ENCODE measurements at places on chromosomes 12 and 14.

GRCh38 chr14:58488550-58488949, 61.0 kb downstream of the KIAA0586 start:
- DNase-seq, result no peak

GRCh38 chr12:114189266-114189665, 216.7 kb downstream of the TBX5 start:
- no peak for DNase-seq

- DNase-seq, result peak; percentile 55
Observed at GRCh38 chr14:21846227-21846885, 172.7 kb upstream of the OR4E1 start.

GRCh38 chr14:92037989-92038388, 1.9 kb downstream of the TRIP11 start:
- DNase-seq, result no peak

- no peak for DNase-seq
Observed at GRCh38 chr12:13039328-13039956, 4.7 kb upstream of the FAM234B start.

DNA sequence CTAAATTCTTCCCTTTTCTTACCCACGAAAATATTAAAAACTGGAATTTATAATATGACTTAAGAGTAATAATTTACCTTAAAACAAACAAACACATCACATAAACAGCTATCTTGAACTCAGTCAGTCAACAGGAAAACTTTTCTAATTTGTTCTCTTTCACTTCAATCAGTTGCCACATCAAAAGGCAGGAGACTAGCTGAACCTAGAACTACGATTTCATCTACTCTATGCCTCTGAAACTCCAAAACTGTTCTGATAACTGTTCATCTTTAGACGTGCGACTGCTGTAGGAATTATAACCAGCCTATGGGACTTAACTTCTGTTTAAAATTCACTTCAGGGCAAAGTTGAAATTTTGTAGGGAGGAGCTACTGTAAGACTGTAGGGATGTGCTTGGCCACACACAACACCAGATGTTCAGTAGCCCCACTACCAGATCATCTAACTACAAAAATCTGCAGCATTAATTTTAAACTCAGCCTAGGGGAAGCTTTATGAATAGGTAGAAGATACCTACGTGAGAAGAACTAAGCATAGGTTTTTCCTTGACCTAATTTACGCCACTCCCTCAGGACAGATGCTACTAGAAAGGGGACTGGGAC, 7.6 kb upstream of the RAD51AP1 start:
- no peak for DNase-seq

GRCh38 chr12:122517877-122518276, 8.9 kb downstream of the RSRC2 start:
- no peak for DNase-seq

GRCh38 chr14:81480741-81481140, 52.9 kb downstream of the SEL1L start:
- DNase-seq, result no peak

- DNase-seq, result no peak
Observed at GRCh38 chr12:52727037-52727436, 23.7 kb upstream of the KRT77 start.

DNA sequence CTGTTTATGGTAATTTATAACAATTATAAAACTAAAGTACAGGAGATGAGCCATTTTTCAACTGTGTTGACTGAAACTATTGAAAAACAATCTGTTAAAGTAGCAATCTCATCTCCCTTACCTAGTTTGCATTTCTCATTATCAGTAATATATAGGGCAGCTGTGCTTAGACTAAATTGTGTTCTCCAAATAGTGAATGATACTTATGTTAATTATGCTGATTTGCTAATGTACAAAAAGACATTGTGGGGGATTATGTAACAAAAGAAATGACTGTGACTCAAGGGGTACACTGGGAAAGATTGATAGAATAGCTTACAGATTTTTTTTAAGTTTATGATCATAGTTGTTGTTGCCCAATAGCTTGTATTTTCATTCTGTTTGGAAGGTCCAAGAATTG, 207.7 kb downstream of the FUT8 start:
- DNase-seq, result no peak

DNA sequence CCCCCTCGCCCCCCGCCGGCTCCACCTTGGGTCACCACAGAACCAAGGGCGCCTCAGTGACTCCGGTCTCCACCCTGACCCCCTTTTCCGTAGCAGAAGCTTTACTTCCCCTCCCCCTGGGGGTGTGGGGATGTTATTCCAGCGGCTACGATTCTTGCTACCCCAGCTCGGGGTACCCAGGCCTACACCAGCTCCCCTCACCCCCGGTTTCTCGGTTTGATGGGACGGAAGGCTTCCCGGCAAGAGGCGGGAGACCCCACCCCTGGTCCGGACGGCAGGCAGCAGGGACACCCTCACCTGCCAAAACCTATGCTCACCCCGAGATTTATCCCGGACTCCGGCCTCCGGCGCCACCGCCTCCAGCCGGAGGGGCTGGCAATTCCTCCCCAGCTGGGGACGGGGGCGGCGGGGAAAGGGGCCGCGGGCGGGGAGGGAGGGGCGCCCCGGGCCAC, 619 bp downstream of the RAB15 start:
- DNase-seq, result no peak

DNA sequence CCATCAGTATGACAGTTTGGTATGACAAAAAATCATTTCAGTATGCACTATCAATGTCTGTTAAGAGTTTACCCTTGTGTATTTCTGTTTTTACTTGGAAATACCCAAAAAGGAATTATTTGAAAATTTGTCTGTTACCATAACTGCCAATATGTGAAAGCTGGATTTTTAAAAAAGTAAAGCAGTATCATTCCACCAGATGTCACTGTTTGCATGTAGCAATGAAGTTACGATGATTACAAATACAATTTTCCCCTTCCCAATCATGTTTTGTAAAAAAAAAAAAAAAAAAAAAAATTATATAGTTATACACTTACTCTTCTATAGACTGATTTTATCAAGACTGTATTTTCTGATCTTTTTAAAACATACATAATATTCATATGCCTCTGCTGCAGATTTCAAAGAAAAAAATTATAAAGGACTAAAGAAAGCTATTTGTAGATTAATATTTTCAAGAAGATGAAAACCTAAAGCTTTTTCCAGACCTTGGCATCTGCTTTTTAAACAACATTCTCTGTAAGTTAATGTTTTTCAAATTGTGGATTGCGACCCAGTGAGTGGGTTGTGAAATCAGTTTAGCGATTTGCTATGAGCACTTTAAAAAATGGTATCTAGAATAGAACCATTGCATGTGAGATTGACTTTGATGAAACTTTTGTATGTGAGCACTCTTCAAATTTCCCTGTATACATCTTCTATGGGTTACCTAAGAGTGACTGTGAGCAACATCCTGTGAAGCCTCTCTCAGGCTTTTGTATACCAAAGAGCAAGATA, 114.2 kb downstream of the TTC6 start:
- no peak for DNase-seq

DNA sequence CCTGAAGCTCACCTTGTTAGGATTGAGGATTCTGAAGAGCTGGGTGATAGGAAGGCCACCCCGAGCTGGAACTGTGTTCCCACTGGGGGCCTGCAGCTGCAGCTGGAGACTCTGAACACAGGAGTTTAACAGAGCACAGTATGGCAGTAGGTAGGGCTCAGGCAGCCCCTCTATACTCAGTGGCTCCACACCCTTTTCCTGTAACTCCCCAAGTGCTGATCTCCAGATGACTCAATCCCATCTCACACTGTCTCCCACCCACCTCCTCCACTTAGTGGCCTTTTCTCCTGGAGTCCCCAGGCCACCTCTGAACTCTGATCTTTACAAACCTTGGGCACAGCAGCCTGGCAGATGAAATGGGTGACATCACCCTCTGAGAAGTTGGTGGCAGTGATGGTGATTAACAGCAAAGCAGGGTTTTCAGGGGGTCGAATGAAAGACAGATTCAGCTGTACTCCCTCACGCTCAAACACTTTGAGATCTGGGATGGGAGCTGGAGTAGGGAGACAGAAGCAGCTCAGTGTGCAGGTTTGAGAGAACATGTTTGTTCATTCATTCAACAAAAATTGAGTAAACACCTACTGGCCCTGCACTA, 4.0 kb downstream of the THTPA start:
- DNase-seq, result no peak

GRCh38 chr14:54168489-54168888, 211.9 kb upstream of the BMP4 start:
- DNase-seq, result no peak

- no peak for DNase-seq
Observed at GRCh38 chr12:12441843-12442461, 85.1 kb downstream of the BORCS5 start.

DNA sequence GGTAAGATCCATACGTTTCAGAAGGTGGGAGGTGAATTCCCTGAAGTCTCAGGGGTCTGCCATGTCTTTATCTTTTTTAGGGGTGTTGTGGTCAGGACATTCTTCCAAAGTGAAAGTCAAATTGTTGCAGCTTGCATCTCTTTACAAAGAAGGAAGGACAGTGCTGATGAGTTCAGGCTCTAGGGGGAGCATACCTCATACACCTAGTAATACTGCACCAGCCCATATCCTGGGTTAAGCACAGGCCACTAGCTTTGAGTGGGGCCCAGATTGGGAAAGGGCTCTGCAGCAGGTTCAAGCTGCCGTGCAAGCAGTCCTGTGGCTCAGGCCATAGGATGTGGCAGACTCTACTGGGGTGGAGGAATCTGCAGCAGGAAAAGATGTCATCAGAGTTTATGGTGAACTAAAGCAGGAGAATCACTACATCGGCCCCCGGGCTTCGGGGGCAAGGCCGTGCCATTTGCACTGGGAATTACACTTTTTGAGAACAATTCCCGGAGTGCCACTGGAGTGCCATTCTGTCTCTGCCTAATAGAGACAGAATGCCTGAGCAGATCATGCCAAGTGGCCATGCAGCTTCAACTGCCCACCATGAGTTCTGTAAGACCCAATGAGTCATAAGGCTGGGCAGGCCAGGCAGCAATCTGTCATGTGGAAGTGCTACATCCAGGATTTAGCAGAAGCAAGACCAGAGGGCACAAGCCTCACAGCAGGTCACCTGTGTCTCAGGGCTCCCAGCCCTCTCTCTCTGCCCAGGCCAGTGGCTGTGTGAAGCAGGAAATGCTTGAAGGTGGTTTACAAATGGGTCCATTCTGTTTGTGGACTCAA, 32.3 kb downstream of the DIO3 start:
- DNase-seq, result no peak

DNA sequence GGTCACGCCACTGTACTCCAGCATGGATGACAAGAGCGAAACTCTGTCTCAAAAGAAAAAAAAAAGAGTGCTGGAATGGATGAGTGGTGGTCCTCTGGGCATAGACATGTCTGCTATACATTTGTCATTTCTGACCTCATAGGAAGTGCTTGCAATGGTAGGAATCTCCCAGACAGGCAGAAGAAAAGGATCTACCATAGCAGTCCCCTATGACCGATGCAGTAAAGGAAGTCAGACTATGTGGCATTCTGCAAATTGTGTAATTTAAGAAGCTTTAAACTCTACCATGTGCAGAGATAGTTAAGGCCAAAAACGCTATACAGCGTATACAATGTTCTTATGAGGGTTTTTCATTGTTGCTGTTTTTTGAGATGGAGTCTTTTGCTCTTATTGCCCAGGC, 24.7 kb upstream of the RAP1B start:
- no peak for DNase-seq

- no peak for DNase-seq
Observed at GRCh38 chr12:72522411-72522810, 250.2 kb downstream of the TRHDE start.

DNA sequence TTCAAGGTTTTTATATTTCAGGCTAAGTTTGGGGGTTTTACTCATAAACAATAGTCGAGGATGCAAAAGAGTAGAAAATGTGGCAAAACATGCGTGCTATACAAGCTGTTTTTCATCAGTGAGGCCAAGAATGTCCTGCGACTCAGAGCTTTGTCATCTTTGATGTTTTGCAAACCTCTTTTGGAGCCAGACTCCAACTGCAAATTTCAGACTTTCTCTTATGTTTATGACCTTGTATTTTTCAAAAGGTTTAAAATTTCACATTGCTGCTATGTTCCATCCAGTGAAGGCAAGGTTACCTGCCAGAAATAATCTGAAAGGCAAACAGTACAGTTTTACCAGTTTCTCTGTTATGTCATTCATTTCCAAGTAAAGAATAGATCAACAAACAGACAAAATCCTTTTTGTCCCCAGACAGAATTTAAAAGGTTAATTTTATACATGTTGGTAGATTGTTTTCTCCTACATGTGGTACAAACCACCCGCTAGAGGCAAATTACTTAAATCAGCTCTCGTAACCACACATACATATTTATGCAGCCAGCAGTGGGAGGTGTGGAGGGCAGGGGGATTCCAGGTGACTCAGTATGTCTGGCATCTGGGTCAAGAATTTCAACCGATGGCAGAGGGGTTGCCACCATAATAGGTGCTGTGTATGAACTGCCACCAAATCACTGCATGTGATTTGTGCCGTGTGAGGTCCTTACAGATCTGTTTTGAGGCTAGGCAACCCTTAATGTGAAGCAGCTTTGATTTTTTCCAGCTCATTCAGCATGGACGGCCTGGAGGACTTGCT, 119.8 kb upstream of the CPM start:
- DNase-seq, result peak; percentile 23

- DNase-seq, result no peak
Observed at GRCh38 chr14:23085458-23085857, 9.5 kb downstream of the ACIN1 start.

DNA sequence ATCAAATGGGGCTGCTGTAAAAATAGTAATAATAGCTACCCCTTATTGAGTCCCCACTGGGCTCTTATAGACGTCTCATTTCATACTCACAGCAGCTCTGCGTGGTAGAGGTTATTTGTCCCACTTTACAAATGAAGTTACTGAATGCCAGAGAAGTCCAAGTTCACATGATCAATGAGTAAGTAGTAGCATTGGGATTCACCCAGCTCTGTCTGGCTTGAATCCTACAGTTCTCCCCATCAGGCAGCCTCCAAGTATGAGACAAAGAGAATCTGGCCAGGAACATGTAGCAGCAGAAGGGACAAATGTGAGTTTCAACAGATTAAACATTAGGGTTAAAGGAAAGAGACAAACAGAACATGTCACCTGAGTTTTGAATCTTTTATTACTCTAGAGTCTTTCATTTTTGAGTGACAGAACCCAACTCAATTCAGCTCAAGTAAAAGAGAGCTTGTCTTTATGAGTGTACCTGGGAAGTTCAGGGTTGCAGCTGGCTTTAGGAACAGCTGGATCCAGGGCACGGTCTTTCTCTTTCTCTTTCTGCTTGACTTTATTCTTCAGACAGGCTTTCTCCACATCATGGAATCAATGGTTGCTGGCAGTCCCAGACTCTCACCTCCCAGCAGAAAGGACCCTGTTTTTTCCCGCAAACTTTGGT, 64.1 kb upstream of the JDP2 start:
- no peak for DNase-seq

- DNase-seq, result no peak
Observed at GRCh38 chr12:45138609-45139008, 77.3 kb upstream of the ANO6 start.

Data from stimulated activated CD4-positive, alpha-beta T cell treated with anti-CD3 and anti-CD28 coated beads, Interleukin-2, amount 100 ng/mL, for 4 hours (primary cell).